Fibroblast of the conjunctiva (primary cell): ENCODE measurements at places on chromosomes 16 and 17.

- DNase-seq, result no peak
These were observed 73.7 kb upstream of the MED9 start for GRCh38 chr17:17403065-17403464.

GRCh38 chr17:82602487-82602886, 45.8 kb downstream of the WDR45B start:
- DNase-seq, result no peak

GRCh38 chr16:49471038-49471727, 97.6 kb downstream of the C16orf78 start:
- no peak for DNase-seq

DNA sequence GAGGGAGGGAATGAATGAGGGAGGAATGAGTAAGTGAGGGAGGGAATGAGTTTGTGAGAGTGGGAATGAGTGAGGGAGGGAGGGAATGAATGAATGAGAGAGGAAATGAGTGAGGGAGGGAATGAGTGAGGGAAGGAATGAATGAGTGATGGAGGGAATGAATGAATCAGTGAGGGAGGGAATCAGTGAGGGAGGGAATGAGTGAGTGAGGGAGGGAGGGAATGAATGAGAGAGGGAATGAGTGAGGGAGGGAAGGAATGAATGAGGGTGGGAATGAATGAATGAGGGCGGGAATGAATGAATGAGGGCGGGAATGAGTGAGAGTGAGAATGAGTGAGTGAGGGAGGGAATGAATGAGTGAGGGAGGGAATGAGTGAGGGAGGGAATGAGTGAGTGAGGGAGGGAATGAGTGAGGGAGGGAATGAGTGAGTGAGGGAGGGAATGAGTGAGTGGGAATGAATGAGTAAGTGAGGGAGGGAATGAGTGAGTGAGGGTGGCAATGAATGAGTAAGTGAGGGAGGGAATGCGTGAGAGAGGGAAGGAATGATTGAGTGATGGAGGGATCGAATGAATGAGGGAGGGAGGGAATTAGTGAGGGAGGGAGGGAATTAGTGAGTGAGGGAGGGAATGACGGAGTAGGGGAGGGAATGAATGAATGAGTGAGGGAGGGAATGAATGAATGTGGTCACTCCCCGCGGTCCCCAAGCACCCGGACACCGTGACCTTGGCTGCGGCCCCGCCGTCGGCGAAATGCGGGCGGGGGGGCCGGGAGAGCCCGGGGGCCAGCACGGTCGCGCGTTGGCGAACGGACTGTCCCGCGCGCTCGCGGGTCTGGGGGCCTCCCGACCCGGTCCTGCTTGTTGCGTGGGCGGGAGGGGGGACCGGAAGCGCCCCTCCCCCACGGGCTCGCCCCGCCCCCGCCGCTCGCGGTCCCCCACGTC, 1.1 kb upstream of the UBE2I start:
- no peak for DNase-seq

DNA sequence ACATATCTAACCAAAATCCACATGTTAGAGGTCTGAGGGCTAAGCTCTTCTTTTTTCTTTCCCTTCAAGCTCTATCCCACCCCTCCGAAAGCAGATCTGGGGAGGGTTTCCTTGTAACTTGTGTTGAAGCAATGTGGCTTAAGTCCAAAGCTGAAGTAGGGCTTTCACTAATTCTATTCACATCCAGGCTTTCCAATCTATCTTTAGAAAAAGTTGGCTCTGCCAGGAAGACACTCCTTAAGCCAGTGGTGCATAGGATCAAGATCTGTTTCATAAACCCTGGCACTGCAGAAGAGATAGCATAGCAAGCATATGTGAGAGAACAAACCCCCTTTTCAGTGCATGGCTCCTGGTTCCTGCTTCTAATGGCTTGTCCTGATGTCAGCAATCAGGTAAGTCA, 34.9 kb upstream of the DHX40 start:
- no peak for DNase-seq

GRCh38 chr16:75754141-75754540, 27.9 kb upstream of the CPHXL start:
- DNase-seq, result no peak

- DNase-seq, result no peak
These were observed 334.9 kb downstream of the C16orf95 start for GRCh38 chr16:86982347-86982596.

DNA sequence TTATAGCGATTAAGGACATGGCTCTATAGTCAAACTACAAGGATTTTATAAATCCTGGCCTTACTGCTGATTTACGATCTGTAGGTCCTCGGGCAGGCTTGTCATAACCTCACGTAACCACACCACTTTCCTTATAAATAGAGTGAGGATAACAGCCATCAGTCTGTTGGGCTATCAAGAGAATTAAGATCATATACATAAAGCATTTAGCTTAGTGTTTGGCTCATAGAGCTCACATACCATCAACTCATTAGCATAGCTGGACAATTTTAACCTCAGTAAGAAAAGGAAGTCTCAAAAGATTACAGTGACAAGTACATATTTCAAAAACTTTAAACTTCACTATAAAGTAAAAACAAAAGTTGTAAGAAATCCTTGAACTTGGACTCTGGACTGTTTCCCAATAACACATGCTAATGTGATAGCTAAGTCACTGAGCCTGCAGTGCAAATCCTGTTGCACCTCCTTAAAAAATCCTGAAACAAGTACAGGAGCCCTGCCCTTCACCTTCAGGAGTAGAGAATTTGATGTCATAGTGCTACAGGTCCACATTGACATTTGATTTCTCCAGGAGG, 20.8 kb upstream of the CLEC3A start:
- DNase-seq, result no peak

DNA sequence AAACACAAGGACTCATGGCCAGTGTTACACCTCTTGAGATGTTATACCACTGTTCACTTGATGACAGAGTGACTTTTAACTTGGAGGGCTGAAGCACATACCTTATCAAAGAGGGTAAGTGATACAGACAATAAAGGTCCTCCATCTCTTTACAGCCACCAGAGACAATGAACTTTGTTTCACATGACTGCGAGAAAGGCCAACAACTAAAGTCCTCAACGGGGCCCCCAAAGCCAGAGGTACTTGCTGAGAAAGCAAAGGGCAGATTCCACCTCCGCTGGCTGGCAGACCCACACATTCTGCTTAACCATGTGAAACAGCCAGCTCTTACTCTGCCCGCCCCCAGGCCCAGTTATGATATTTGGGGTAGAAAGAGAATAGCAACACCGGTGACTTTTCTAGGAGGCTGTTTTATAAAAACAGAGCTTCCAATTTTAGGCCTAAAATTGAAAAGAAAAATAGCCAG, 21.4 kb downstream of the DCUN1D3 start:
- no peak for DNase-seq

DNA sequence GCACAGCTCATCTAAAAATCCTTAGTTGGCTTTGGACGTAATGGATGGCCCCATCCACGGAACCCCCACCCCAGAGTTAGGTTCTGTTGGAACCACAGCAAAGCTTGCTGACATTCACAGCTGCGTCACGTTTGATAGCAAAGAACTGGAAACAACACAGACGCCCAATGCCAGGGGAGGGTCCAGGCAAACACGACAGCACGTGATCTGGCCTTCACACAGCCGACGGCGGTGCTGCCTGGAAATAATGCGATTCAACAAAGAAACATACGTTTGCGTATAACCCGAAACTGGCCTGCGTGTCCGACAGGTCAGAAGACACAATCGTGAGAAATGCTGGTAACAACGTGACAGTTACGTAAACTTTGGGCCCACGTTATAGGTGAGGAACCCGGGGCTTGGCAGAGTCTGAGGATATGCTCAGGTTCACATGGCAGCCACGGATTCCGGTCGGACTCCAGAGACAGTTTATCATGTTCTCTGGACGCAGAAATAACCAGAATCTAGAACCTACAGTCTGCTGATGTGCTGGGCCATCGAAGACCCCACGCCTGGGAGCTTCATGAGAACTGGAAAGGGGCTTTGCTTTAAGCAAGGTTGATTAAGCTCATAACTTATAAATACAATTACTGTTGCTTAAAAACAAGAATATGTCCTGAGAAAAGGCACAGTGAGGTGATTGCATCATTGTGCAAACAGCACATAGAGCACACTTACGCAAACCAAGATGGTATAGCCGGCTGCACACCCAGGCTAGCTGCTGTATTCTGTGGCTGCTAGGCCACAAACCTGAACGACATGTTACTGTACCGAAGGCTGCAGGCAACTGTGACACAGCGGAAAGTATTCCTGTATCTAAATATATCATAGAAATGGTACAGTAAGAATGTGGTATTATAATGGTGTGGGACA, 70.4 kb downstream of the RPH3AL start:
- no peak for DNase-seq

GRCh38 chr17:46978489-46979146, 435 bp downstream of the RPRML start:
- DNase-seq, result no peak

DNA sequence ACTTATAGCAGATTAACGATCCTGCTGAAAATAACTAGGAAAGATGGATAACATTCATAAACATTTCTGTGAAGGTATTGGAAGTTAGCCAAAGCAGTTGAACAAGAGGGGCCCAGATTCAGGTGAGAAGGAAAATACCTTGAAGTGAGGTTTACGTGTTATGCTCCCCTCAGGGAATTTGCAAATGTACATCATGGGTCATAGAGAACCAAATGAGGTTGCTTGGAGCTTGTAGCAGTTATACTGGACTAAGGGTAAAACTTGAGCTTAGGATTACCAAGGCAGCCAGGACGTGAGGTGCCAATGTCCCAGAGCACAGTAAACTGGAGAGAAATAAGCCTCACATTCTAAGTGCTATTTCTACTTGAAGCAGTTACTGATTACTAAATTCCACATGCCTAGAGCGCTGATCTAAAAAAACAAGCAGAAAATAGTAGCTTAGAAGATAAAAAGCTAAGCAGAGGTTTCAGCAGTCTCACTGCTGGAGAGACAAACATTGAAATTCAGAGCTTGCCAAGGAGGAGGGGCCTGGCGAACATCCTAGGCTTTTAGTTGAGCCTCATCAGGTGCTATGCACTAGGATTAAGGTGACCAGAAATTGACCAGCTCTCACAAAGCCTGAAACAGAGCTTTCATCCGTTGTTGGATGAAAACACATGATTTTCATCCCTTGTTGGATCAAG, 136.7 kb upstream of the FAM20A start:
- DNase-seq, result no peak

DNA sequence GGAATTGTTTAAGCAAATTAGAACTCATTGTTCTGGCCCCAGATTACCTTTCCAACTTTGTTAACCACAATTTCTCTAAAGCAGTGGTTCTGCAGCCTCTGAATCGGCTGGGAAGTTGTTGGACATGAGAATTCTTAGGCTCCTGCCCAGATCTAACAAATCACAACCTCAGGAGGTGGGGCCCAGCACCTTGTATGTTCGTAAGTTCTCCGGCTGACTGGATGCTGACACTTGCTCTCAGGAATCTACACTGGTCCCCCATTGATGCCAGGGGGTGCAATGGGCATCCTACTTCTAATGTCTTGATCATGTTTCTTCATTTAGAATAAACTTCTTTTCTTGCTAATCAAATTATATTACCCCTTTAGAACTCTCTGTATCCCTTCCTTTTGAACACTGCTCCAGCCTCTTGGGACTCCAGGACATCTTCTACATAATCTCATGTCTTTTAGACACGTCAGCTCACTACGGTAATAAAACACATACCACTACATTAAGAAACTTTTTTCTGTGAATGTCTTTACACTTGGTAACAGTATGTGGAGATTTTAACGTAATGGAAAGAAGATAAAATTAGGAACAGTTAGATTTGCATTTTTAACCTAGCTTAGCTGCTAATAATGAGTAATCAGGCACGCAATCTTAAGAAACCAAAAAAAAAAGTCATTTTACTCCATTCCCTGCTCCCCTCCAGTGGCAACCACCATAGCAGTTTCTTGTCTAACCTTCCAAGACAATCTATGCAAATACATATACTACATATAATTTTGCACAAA, 143.2 kb downstream of the ITFG1 start:
- no peak for DNase-seq

DNA sequence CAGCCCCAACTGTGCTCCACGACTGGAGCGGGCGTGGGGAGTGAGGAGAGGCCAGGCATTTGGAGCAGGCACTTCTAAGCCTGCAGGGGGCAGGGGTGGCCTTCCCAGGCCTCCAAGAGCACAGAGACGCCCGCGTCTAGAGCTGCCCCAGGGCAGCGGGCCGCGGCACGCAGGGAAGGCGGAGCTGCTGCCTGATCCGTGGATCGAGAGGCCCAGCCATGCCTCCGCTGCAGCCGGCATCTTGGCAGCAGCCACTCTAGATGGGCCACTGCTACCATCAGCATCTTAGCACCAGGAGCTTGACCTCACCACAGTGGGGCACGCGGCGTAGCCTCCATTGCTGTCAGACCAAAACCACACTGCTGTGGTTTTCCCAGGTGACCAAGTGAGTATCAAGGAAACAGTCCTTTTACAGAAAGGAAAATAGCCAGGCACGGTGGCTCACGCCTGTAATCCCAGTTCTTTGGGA, 20.4 kb upstream of the WDR45B start:
- peak; percentile 39 for DNase-seq

DNA sequence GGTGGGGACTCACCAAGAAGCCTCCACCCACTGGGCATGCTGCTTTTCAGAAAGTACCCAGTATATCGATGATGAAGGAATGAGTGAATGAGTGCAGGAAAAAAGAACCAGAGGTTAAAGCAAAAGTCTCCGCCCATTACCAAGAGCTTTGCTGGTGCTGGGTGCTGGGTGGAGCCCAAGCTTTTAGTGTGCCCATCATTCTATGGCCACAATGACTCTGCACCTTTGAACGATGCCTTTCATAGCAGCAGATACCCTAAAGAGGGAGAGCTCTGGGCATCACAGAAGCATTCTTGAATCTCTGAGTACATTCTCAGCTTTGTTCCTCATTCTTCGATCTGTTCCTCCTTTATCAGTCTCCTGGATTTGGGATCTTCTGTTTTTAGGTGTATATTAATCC, 450.7 kb upstream of the CCL2 start:
- DNase-seq, result no peak

DNA sequence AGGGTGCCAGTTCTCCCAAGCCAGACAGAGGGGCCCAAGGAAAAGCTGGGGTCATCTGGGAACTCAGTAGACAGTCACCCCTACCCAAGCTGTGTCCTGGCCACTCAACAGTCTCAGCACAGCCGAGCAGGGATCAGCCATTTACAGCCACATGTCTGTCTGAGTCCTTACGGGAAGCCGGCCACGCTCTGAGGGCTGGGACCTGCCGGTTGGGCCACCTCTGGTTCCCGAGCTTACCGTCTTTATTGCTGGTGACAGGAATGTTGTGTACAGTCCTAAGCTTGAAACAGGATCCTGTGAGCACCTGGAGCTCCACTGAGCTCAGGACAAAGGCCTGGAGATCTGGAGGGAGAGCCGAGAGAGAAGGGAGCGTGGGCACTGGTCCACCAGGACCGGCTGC, 59.8 kb downstream of the TIMM22 start:
- no peak for DNase-seq

GRCh38 chr17:8143581-8144400, 8.4 kb downstream of the PER1 start:
- DNase-seq, result no peak

DNA sequence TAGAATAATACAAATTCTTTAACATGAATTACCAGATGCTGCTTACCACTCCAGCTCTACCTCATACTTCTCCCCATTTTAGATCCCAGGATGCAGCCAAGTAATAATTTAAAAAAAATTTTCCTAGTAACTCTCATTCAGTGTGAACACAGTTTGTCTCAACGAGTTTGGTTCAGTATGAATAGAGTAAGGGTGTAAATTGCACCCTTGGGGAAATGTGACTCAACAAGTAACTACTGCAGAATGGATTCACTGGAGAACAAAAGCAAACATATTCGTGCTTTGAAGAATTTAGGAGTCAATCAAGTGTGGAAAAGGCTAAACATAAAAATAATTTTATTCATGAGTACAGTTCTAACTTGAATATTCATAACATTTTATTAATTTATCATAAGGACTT, 23.0 kb downstream of the KCNJ16 start:
- DNase-seq, result no peak
